Right forelimb (tissue), 1 donor: ENCODE measurements at places on chromosomes 5 and 9.
A peak's percentile ranks its signal among the peaks of the same experiment; 100 is the strongest.

- no peak for DNase-seq
Measured at GRCh38 chr5:38370358-38371100, 112.2 kb downstream of the EGFLAM start.

GRCh38 chr9:8168916-8169438 lies 369.4 kb upstream of the DMAC1 start:
- DNase-seq: no peak

GRCh38 chr9:112809351-112809848 lies 58.8 kb downstream of the SNX30 start:
- DNase-seq: no peak

GRCh38 chr9:101376111-101376848 lies 8.5 kb downstream of the BAAT start:
- no peak for DNase-seq

- no peak for DNase-seq
Measured at GRCh38 chr5:176406436-176407052, 9.8 kb downstream of the CLTB start.

DNA sequence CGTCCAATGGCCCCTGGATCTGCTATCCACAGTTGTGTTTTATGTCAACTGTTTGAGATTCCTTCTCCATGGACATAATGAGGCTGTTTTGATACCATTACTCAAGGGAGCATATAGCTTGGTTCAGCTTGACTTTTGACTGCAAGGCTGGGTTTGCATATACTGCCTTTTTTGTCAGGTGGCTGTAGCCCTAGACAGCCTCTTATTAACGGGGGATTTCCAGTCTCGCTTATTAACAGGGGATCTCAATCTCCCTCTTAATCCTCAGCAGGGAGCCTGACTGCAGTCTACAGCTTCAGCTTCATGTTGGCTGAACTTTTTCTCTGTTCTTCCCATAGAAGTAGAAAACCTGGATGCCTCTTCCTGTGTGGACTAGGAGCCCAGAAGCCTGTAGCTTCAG lies 73.7 kb upstream of the TNC start:
- DNase-seq: no peak

DNA sequence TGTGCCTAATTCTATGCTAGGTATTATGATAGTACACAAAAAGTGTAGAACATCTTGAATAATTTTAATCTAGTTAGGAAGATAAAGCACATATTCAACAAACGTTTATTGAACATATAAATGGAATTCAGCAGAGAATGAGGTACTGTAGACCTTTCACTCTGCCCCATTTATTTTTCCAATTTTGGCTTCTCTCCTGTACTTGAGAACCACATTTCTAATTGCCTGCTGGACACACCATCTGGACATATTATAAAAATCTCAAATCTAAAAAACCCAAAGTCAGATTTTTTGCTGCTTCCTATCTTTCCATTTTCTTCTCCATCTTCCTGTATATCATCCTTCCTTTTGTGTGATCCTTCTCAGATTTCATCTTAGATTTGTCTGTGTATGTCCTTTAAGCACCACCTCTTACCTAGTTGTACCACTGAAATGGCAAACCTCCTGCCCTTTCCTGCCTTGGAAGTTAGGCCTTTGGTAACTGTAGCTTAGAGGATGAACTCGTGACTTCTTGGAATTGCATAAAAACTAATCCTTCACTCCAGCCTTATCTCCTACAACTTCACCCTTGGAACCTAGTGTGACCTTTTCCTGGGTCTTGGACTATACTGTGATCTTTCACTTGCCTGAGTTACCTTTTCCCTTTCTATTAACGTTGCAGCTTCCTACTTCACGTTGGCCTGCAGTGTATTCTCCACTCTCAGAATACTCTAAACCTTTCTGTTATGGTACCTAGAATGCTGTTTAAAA lies 8.8 kb downstream of the SLC26A2 start:
- no peak for DNase-seq

GRCh38 chr9:108389056-108389455 lies 466.7 kb downstream of the ACTL7B start:
- DNase-seq: no peak

DNA sequence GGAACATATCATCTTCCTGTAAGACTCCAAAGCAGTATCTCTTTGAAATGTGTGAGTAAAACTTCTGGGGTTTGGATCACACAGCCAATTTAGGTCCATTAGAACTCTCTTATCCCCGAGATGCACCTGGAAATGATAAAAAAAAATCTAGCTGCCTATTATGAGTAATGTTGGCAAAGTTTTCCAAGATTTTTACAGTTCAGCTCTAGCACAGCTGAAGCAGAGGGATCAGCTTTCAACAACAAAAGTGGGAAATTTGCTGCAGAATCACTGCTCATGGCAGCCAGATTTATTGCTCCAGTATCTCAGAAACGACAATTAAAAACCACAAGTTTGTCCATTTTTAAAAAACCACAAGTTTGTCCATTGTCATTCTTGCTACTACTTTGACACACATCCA lies 292.2 kb downstream of the IRX2 start:
- no peak for DNase-seq

DNA sequence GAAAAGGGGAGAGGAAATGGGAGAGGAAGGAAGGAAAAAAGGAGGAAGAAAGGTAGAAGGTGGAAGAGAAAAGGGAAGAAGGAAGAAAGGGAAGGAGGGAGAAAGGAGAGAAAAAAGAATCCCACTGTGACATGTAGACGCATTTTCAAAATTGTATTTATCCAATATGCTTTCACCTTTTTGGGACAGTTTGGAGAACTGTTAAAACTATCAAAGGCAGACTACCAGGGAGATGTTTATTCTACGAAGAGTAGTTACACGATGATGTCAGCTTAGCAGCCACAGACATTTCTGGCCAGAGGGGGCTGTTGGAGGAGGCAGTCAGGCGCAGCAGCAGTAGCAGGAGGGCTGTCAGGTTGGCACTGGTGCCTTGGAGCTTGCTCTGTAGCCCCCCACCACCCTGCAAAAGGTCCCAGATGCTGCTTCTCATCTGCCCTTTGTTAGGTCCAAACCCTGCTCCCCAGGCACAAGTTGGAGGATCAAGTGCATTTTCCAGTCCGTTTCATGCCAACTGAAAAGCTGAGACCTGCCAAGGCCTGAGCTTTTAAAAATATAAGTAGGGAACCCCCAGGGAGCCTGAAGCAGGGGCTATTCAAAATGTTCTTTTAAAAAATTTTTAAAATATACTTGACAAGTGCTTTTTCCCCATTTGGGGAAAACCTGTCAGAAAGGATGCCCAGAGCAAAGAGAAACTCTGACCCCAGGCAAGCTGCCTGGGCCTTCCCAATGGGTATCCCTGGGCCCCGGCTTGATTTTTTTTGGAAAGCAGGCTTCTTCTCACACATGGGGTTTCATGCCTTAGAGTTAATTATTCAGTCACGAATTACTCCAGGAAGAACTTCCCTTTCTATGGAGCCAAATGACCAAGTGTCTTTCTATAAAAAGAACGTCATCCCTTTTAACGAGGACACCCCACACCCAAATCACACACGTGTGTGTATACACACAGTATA lies 203.3 kb downstream of the SLIT3 start:
- peak; percentile 76 for DNase-seq

DNA sequence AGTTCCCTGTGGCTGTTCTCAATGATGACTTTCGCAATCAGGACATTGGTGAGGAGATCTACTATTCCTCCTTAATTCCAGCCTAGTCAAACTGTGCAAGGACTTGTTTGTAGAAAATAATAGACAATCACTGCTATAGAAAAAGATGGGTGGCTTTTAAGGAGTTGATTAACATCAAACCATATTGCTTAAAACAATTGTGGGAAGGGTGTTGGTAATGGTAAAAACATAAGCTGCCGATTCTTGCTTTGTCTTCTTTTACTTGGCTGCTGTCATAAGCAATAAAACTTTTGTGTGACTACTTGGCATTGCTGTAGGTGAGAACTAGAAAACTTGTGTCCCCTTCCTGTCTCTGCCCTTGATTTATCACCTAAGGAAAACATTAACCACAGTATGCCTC lies 561.2 kb upstream of the SEMA6A start:
- DNase-seq: no peak

DNA sequence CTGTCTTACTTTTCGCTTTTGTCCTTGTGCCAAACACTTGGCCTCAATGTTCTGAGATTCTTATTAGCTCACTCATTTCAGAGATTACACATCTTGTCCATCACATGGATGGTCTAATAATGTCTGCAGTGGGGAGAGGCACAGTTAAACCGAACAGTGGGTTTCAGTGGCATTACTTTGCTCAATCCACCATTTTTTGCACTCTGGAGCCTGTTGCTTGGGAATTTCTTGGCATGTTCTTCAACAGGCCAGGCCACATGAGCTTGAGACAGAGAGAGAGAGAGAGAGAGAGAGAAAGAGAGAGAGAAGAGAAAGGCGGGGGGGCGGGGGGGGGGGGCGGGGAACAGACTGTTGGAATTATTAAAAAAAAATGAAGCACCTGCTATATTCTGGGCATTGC lies 1327.8 kb upstream of the WWC1 start:
- DNase-seq: no peak

DNA sequence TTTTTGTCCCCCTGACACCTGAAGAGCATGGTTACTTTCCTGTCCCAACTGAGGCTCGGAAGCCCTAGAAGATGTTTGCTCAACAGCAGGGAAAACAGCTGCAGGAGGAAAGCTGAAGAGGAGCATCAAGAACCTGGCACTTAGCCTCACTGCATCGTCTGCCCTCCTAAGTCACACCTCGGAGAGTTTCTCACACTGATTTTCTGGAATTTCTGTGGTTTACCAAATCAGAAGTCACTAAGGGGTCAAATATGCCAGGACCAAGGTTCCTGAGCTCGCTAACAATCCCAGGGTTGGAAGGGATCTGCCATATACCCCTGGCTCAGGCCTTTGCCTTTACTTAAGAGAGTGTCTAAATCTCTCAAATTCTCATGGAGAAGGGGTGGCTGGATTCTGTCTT lies 5.3 kb downstream of the IL12B start:
- no peak for DNase-seq

DNA sequence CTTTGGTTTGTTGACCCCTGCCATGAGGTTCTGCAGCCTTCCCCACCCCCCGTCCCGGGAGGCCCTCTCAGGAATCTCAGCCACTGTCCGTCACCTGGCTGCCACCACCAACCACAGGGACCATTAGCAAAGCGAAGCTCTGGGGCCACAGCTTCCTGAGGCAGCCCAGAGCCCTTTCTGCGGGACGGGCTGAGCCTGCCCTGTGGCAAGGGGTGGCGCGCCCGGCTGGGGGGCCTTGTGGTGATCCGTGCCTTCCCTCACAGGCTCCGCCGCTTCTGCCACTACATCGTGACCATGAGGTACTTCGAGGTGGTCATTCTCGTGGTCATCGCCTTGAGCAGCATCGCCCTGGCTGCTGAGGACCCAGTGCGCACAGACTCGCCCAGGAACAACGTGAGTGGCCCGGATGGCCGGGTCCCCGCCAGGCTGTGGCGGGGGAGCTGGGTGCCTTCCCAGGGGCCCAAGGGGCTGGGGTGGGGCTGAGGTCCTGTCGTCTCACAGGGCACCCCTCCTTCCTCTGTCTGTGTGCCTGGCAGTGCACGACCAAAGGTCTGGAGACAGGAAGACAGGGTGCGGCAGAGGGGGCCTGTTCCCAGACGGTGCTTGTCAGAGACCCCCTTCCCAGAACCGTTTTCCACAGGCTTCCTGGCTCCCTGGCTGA lies 169.2 kb downstream of the CACNA1B start:
- DNase-seq: no peak

- DNase-seq: no peak
Measured at GRCh38 chr5:159184858-159185381, 24.4 kb downstream of the RNF145 start.

DNA sequence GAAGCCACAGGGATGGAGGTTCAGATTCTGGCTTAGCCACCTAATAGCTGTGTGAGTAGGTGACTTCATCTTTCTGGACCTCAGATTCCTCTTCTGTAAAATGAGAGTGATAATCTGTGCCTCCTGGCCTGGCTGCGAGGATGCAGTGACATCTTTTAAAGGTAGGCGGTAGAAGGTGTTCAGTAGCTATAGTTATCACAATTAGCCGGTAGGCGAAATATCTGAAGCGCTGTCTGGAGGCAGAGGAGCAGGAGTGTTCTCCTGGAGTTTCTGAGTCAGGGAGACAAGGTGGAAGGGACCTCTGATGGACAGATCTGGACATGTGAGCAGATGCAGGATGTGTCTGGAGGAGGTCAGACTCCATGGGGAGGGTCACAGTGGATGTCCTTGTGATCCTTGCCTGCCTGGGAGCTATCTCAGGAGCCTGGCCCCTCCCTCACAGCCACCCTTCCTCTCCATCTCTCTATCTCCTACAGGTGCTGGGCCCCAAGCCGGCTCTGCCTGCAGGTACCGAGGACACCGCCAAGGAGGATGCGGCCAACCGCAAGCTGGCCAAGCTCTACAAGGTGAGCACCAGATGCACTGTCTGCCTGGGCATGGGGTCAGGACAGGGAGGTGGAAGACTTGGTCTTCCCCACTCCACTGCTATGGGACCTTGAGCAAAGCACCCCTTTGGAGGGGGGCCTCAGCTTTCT lies 45.6 kb downstream of the GSN start:
- peak; percentile 32 for DNase-seq

DNA sequence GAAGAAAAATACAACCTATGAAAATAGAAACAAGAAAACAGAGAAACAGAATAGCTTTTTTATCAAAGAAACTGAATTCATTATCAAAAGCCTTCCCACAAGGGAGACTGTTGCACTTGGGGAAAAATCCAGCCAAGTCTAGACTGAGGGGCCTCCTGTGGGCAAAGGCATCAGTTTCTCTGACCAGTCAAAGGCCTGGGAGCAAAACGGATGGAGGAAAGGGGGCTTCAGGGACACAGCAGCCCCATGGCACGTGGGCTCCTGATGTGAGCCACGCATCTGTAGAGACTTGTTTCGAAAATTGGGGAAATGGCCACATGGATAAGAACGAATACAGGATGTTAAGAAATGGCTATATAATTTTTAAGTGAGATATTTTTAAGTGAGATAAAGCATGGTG lies 21.1 kb downstream of the ZDHHC11B start:
- DNase-seq: no peak

GRCh38 chr9:133029994-133030316 lies 842 bp upstream of the GTF3C5 start:
- DNase-seq: no peak

DNA sequence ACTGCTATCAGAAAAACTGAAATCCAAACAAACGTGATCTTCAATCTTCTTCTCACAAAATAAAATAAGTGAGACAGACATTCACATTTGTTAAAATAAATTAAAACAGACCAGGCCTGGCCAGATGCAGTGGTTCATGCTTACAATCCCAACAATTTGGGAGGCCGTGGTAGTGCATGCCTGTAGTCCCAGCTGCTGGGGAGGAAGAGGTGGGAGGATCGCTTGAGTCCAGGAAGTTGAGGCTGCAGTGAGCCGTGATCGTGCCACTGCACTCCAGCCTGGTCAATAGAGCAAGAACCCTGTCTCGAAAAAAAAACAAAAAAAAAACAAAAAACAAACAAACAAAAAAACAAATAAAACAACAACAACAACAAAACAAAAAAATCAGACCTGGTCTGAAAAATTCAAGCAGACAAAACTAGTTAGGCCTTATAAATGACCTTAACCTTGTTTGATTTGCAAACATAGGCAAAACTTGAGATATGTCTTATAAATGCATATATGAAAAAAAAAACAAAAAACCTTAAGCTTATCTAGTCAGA lies 10.8 kb downstream of the MAPKAP1 start:
- no peak for DNase-seq

GRCh38 chr9:28092981-28093936 lies 520.0 kb upstream of the C9orf72 start:
- no peak for DNase-seq

- DNase-seq: no peak
Measured at GRCh38 chr9:83509402-83509801, 28.8 kb downstream of the FRMD3 start.
